ENCODE measurements at places on chromosomes 11 and 22.
A peak's percentile ranks its signal among the peaks of the same experiment; 100 is the strongest.

GRCh38 chr11:67022341-67022933 is 497 bp upstream of the SYT12 start:
- DNase-seq: no peak

GRCh38 chr11:45449036-45449601 is 163.0 kb upstream of the SYT13 start:
- DNase-seq: no peak

GRCh38 chr11:123822599-123822998 is 16.4 kb upstream of the OR6M1 start:
- no peak for DNase-seq

DNA sequence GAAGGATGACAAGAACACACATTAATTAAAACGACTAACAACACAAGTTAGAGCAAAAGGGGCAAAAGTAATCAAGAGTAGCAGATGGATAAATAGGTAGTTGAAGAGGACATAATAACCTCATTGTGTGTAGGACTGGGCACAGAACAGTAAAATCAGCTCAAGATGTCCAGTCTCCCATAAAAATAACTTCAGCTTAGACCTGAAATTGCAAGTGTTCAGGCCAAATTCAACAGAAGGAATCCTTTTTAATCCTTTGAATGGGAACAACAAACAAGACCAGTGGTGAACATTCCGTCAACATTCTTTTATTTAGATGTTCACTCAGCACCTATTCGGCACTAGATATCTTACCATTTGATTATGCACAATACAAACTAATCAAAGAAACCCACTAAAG is 4.4 kb downstream of the MTMR2 start:
- DNase-seq: no peak

GRCh38 chr22:42766860-42767259 is 46.2 kb upstream of the A4GALT start:
- DNase-seq: no peak

GRCh38 chr22:46619240-46619829 is 851 bp upstream of the GRAMD4 start:
- no peak for DNase-seq

GRCh38 chr11:12897390-12897789 is 111.7 kb upstream of the RASSF10 start:
- no peak for DNase-seq

DNA sequence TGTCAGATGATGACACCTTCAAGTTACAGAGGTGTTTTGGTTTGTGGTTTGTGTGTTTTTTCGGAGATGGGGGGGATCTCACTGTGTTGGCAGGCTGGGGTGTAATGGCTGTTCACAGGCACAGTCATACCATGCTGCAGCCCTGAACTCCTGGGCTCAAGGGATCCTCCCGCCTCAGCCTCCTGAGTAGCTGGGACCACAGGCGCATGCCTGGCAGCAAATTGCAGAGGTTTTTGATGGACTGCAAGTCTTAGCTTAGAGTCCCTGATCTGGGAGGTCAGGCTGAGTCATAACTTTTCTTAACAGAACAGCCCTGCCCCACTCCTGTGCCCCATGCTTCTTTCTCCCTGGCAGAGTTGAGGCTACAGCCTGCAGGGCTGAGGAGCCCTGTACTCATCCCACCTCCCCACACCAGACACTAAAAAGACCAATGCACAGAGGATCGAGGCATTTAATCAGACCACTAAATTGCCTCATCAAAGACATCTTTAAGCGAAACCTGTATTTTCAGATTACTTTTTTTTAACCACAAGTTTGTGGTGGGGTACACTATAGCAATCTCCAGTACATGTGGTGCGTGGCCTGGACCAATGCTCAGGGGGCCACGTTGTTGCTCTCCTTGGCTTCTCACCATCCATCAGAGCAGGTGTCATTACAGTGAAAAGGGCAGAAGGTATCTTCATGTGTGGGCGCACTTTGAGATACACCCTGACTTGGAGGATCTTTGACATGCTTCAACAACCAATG is 17.1 kb upstream of the ADORA2A start:
- peak; percentile 74 for DNase-seq

DNA sequence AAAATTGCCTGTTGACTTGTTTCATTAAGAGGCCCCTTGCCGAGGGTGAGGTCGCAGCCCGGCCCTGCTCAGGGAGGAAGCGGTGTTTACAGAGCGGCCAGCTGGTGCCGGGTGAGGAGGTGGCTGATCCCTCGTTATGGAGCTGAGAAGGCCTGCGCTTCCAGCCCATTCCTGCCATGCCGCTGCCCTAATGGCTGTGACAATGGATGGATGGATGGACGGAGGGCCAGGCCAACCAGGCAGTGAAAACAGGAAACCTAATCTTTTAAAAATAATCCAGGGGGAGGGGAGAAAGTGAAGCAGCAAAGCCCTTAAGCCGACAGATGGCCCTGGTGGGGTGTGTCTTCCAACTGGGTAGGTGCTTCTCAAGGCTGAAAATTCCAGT is 38.5 kb downstream of the BCR start:
- DNase-seq: no peak

DNA sequence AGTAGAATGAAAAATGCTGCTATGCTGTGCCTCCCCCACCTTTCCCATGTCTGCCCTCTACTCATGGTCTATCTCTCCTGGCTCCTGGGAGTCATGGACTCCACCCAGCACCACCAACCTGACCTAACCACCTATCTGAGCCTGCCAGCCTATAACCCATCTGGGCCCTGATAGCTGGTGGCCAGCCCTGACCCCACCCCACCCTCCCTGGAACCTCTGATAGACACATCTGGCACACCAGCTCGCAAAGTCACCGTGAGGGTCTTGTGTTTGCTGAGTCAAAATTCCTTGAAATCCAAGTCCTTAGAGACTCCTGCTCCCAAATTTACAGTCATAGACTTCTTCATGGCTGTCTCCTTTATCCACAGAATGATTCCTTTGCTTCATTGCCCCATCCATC is 14.9 kb upstream of the HBE1 start:
- no peak for DNase-seq

GRCh38 chr11:75337195-75337654 is 14.2 kb downstream of the ARRB1 start:
- DNase-seq: no peak

DNA sequence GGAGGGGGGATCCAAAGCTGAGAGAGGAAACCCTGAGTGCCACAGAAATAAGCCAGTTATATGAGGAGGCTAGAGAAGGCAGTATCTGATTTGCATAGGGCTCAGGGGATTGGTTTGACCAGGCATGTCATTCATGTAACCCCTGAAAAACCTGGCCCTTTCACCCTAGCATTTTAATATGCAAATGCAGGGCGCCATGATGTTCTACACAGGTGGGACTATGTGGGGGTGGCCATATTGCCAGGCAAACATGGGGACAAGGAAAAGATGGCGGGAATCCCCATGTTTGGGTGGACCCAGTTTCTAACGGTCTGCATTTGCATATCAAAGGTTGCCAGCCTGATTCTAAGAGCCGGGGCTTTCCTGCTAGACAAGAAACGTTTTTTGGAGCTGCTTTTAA is 27.2 kb downstream of the CSF2RB start:
- DNase-seq: no peak

- no peak for DNase-seq
These were observed 88.0 kb upstream of the POU2AF2 start for GRCh38 chr11:111157571-111157970.

- DNase-seq: no peak
These were observed 5.7 kb downstream of the MPZL2 start for GRCh38 chr11:118258410-118258809.

DNA sequence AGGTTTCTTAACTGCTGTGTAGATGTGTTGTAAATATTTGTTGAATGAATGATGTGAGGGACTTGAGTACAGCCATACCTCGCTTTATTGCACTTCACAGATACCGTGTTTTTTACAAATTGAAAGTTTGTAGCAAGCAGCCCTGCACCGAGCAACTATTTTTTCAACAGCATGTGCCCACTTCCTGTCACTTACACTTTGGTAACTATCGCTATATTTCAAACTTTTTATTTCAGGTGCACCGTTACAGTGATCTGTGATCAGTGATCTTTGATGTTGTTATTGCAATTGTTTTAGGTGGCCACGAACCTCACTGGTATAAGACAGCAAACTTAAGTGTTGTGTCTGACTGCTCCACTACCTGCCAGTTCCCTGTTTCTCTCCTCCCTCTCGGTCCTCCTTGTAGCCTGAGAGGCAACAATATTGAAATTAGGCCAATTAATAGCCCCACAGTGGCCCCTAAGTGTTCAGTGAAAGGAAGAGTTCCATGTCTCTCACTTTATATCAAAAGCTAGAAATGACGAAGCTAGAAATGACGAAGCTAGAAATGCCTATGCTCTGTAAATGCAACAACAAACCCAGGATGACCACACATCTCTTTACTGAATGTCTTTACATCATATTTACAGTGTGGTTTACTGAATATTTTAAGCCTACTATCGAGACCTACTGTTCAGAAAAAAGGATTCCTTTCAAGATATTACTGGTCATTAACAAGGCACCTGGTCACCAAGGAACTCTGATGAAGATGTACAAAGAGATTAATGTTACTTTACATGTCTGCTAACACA is 1.0 kb downstream of the SFI1 start:
- DNase-seq: no peak

GRCh38 chr22:35307892-35308291 is 8.2 kb downstream of the TOM1 start:
- no peak for DNase-seq

GRCh38 chr11:118086913-118087768 is at the start of gene SMIM35:
SMIM35 (minus strand) TSS chr11:118086963; CDS start chr11:118086757, 206 bp downstream.
- DNase-seq: no peak

- DNase-seq: no peak
These were observed 3.1 kb upstream of the IGF2 start for GRCh38 chr11:2142300-2142759.

- DNase-seq: no peak
These were observed 93.6 kb downstream of the PDE2A start for GRCh38 chr11:72580642-72580950.

GRCh38 chr11:131544591-131544990 is 174.2 kb downstream of the NTM start:
- no peak for DNase-seq

GRCh38 chr22:37258005-37258752 is 14.1 kb upstream of the RAC2 start:
- no peak for DNase-seq

- DNase-seq: no peak
These were observed 382 bp downstream of the C11orf54 start for GRCh38 chr11:93741882-93742226.

GRCh38 chr22:30247974-30248373 is 1.4 kb upstream of the LIF start:
- DNase-seq: no peak

DNA sequence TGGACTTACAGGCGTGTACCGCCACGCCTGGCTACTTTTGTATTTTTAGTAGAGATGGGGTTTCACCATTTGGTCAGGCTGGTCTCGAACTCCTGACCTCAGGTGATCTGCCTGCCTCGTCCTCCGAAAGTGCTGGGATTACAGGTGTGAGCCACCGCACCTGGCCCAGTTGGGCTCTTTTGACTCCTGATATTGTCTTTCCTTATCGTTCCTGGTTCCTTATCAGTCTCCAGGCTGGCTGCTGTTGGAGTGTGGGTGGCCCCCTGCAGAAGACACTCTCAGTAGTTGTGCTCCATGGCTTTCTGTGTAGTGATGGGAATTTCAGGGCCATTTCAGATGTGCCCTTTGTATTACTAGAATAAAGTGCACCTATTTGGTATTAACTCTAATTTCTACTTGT is 55.3 kb downstream of the C22orf31 start:
- DNase-seq: no peak

- DNase-seq: peak; percentile 82
These were observed 7.3 kb upstream of the NCF4 start for GRCh38 chr22:36853407-36854099.

DNA sequence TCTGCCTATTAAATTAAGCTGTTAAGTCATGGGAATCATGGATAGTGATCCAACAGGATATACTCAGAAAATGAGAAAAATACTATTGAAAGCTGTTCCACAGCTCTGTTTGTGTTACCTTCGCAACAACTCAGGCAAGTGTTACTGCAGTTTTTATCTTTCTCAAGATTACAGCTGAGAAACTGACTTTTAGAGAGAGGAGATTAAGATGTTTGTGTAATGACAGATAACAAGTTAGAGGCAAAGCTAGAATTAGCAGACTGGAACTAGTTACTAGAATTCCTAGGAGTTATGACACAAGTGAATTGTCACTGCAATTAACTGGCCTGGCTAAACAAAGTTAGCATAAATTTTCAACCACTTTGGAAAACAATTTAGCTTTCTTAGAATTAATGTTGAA is 1.6 kb downstream of the SLN start:
- DNase-seq: no peak

- peak; percentile 33 for DNase-seq
These were observed 16.9 kb upstream of the TMA7B start for GRCh38 chr22:39943337-39943736.

GRCh38 chr22:29125844-29126243 is 53.0 kb downstream of the KREMEN1 start:
- DNase-seq: peak; percentile 59

- DNase-seq: no peak
These were observed 44.0 kb downstream of the SERPINH1 start for GRCh38 chr11:75606099-75606498.

GRCh38 chr11:118213781-118214180 is 11.0 kb downstream of the JAML start:
- DNase-seq: no peak

GRCh38 chr11:126992065-126992803 is 8.3 kb downstream of the KIRREL3 start:
- DNase-seq: no peak

GRCh38 chr11:64814712-64815187 is 4.4 kb upstream of the MEN1 start:
- DNase-seq: no peak
